GM10248 (cell line): ENCODE measurements at places on chromosomes 6 and 20.

- DNase-seq: no peak
Measured at GRCh38 chr6:54440549-54440948, 132.3 kb downstream of the TINAG start.

GRCh38 chr6:53130569-53131290, 17.9 kb downstream of the GCM1 start:
- DNase-seq: no peak

DNA sequence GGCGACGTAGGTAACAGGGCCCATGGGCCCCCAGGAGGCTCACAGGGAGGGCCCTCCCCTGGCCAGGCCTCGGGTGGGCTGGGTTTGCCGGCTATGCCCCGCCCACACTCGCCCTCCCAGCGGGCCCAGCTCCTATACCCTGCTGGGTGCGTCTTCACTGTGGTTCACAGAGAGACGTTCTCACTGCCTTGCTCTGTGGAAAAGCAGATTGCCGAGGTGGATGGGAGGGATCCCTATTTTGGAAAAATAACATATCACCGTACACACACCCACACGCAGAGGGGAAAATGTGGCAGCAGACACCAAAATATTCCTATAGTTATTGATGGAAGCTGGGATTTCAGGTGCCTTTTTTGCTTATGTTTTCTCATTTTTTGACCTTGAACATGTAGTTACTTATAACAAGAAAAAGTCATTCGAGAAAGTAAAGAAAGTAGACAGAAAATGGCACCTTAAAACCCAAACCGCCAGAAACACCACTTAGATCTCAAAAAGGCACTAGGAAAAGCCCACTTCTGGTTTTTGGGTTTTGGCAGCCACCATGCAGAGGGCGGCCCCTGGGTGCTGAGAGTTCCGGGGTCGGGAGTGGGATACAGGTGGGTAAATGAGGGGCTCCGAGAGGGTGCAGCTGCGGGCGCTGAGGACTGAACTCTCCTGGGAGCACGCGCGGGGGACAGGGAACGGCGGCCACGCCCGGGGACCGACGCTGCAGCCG, 49.4 kb downstream of the TMEM242 start:
- DNase-seq: peak; percentile 80

DNA sequence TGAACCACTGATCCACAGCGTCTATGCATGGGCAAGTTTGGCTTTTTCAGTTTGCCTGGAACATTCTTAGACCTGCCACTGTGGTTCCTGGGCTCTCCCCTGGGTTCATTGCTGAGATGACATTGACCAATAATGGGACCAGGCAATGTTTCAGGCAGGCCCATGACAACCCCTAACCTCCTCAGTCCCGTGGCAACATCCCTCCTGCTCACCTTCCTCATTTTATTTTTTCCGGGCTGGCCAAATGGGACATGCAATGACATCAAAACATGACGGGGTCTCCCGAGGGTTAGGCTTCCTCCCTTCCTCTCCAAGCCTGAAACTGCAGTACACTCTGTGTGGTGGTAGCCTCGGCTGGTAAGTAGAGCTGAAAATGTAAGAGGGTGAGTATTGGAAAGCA, 234.0 kb upstream of the RREB1 start:
- no peak for DNase-seq

DNA sequence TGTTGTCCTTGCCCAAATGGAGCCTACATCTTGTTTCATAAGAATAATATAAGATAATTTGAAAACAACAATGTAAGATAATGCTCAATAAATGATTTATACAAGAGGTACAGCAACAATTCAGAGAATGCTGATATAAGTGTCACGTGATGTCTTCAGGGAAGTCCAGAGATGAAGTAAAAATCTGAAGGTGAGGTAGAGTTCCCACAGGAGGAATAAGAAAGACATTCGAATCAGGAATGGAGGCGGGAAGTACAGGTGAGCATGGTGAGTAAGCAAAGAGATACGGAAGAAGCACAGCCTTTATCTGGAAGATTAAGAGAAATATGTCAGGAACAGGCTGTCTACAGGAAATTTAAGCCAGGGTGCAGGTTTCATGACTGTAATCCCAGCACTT, 165.9 kb upstream of the MARCKS start:
- no peak for DNase-seq

DNA sequence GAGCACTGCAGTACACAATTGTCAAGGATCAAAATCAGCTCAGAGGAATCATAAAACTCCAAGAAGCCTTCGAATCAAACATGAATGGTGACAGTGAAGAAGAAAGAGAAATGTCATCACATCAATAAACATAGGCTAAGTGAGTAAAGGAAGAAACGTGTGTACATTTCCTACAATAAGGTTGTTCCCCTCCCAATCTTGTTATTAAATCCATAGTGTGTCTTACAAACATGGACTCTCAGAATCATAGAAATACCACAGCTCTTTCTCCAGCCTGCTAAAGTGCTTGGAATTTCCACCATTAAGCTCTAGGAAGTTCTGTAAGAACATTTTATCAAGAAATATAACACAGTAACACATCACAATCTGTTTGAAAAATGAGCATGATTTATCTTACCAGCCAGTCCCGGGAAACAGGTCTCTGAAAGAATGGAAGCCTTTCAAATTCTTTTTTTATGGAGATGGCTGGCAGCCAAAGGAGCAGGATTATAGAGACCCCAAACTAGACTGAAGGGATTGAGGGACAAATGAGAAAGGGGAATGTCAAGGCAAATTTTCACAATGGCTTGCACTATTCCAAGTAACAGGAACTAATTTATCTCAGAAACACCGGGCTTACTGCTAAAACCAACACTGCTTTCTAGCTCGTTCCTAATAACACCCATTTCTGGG, 4.5 kb upstream of the TNFAIP3 start:
- DNase-seq: no peak

GRCh38 chr20:24672886-24673677, 203.7 kb downstream of the SYNDIG1 start:
- no peak for DNase-seq

- DNase-seq: no peak
Measured at GRCh38 chr20:56429502-56429901, 17.4 kb downstream of the CASS4 start.

GRCh38 chr6:81801489-81801888, 49.0 kb upstream of the TENT5A start:
- DNase-seq: no peak

- DNase-seq: peak; percentile 87
Measured at GRCh38 chr20:48620507-48621375, 207.1 kb downstream of the PREX1 start.

DNA sequence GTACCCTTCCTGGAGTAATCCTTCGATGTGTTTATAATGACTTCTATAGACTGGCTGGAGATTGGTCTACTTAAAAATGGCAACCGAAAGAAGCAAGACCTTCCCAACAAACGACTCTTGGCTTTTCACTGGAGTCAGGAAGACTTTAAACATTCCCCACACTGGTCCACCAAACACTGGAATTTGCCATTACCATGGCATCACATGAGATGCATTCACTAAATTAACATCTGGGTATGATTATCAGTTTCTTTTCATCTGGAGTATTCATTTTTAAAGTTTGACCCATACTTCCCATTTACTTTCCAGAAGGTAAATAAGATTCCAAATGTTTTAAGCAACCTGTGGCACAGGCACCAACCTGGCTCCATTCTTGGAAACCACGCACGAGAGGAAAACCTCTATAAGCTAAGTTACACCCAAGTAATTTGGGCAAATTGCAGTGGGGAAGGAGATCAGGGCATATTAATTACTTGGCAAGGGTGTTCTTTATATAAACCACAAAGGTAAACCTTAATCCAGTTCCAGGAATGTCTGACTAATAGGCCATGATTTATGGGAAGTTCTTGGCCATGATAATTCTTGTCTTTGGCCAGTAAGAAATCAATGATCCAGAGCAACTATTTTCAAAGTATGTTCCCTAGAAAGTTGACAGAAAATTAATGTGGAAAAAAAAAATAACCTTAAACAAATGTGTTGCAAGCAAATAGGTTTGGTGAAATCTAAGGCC, 190.0 kb upstream of the COL21A1 start:
- no peak for DNase-seq

DNA sequence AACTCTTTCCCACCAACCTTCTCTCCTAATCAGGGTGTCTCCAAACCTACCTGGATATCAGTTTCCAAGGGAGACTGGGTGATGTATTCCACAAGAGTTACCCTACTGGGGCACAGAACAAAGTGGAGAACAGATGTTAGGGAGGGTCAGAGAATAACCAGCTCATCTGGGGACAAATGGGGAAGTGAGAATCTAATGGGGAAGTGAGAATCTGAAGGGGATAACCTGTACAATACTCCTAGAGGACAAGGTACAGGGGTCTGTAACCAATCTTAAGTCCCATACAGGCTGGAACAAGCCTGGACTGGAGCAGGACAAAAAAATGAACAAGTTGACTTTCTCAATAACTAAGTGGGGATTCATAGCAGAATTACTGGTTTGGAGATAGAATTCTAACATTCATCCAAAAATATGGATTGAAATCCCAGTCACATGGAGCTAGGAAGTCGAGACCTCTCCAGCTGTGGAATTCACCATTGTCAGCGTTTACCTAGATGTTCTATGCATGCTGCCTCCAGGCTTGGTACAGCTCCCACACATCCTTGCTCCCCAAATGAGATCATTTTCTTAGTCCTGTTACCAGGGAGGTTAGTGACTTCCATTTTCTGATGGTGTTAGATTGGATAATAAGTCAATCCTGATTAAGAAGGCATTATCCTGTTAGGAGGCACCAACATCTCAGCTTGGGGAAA, 214.8 kb upstream of the MOCS1 start:
- peak; percentile 68 for DNase-seq

- DNase-seq: no peak
Measured at GRCh38 chr6:11731423-11731822, 47.2 kb downstream of the ADTRP start.
